Renal cortex interstitium (tissue), 15 donors: ENCODE measurements at places on chromosomes 12 and 14. TPM values are rescaled to one million over a fixed set of nuclear protein-coding genes. Genes with fewer than 3 reads are reported as not detected.

GRCh38 chr12:96211988-96212387, 17.8 kb downstream of the ELK3 start:
- no peak for DNase-seq

DNA sequence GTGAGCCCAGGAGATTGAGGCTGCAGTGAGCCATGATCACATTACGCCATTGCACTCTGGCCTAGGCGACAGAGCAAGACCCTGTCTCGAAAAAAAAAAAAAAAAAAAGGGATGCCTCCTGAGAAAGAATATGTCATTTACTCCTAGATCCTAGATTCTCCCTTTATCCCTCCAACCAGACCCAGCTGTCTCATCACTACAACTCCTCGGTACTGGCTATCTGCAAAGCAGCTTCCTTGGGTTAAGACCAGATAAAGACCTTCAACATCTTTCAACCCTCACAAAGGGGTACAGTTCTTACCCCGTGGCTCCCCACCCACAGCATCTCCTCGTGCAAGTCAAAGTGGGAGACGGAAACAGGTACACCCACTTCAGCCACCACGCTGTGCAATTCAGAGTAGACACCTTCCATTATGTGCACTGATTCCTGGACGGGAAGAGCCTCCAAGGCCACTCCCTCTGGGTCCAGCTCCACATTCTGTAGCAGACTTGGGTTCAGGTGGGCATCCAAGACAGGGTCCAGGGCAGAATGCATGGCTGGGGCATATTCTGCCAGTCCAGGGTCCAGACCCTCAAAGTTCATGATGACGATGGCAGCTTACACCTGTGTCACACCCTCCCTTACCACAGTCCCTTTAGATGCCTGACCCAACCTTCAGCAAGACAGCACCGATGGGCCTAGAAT, 1.1 kb downstream of the PAN2 start:
- no peak for DNase-seq

GRCh38 chr12:70241845-70242244, 1.4 kb upstream of the CNOT2 start:
- no peak for DNase-seq

- DNase-seq, result no peak
Observed at GRCh38 chr12:122942637-122943036, 23.6 kb downstream of the ABCB9 start.

GRCh38 chr14:22979748-22980392, 2.5 kb downstream of the AJUBA start:
- DNase-seq, result no peak

GRCh38 chr12:12331896-12332295, 18.1 kb downstream of the MANSC1 start:
- DNase-seq, result no peak

DNA sequence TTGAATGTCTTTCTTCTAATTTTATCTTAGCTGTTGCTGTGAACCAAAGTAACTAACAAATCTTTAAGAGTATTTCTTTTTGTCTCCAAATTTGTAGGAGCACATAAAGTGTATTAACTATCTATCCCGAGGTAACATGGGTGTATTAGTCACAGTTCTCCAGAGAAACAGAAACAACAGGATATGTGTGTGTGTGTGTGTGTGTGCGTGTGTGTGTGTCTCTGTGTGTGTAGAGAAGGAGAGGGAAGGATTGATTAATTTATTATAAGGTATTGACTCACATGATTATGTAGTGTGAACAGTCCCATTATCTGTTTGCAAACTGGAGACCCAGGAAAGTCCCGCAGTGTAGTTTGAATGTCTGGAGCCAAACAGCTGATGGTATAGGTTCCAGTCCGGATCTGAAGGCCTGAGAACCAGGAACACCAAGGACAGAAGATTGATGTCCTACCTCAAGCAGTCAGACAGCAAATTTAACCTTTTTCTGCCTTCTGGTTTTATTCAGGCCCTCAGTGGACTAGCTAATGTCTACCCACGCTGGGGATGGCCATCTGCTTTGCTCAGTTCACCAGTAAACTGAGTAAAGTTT, 14.4 kb downstream of the G2E3 start:
- DNase-seq, result no peak

DNA sequence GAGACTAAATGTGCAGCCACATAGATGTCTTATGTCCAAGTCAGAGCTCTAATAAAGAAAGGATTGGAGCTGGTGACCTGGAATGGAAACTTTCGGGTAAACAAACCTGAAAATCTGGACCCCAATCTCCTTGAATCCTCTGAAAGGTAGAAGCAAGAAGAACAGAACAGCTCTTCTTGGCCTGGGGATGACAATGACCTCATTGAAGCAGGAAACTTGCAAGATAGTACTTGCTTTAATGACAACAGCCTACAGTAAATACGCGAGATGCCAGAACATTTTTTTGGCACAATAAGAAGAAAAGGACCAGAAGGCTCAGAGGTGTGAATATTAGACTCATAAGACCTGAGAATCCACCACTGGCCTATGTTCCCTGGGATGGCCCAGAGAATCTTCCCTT, 4.1 kb upstream of the PRIMA1 start:
- DNase-seq, result no peak

GRCh38 chr12:111406474-111407376, 1.0 kb downstream of the SH2B3 start:
- DNase-seq, result no peak

GRCh38 chr12:5665615-5666014, 233.7 kb downstream of the NTF3 start:
- no peak for DNase-seq

GRCh38 chr12:27709932-27710591, 570 bp upstream of the MRPS35 start:
- no peak for DNase-seq

DNA sequence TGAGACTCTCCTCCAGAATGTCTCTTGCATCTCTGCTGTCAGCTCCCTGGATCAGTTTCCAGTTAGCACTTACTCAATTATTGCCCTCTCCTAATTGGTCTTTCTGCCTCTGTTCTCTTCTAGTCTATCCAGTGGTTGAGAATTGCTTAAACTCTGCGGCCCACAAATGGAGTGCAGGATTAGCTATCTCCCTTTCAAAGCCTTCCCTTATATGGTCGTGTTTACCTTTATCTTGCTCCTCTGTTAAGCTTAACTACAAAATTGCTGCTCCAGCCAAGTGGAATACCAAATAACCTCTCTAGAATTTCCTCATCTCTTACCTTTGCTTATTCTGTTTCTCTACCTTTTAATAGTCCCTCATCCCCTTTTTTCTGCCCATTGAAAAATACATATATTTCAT, 132.7 kb downstream of the NRXN3 start:
- DNase-seq, result no peak

- DNase-seq, result no peak
Observed at GRCh38 chr12:28893365-28893764, 255.7 kb upstream of the FAR2 start.

PLEKHD1 gene
- 4.4 TPM for polyA plus RNA-seq

PTGES3 gene
- polyA plus RNA-seq, result 370 TPM

VAMP1 gene
- 10.3 TPM for polyA plus RNA-seq

MYO1A gene
- 0.47 TPM for polyA plus RNA-seq

PPP1R1A gene
- polyA plus RNA-seq, result 66.5 TPM

PLD4 gene
- polyA plus RNA-seq, result 2.4 TPM

KRT80 gene
- 1.8 TPM for polyA plus RNA-seq

NEUROD4 gene
- polyA plus RNA-seq, result not detected
